Urothelium cell line (cell line): ENCODE measurements at places on chromosomes 1 and 21.
A peak's percentile ranks its signal among the peaks of the same experiment; 100 is the strongest.

DNA sequence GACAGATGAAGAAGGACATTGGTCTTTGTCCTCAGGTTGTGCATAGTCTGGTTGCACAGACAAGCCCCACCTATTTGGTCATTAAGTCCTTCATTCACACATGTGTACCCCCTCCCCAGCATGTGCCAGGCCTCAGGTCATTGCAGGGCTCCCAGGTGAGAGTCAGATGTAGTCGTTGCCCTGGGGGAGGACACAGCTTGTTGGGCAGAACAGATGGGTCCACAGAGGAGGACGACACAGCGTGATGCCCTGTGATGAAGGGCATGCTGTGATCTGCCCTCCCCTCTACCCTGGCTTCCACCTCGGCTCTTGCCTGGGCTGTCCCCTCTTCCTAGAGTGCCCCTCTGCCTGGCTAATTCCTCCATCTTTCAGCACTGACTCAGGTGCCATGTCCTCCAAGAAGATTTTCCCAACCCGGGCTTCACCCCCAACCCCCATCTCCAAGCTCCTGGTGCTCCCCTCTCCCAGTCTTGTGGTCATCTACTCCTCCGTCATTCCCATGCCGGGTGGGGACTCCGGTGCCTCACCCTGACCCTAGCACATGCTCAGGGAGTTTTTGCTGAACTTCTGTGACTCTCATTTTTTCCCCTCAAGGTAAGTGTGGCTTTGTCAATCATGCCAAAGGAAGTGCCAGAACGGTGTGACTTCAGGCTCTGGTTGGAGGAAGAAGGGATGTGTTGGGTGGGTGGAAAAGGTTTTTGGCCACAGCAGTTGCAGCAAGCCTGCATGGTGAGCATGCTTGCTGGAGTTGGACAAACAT is 220.5 kb downstream of the FOXD2 start:
- DNase-seq, result no peak

- no peak for DNase-seq
Measured at GRCh38 chr1:14658642-14659041, 60.2 kb downstream of the KAZN start.

DNA sequence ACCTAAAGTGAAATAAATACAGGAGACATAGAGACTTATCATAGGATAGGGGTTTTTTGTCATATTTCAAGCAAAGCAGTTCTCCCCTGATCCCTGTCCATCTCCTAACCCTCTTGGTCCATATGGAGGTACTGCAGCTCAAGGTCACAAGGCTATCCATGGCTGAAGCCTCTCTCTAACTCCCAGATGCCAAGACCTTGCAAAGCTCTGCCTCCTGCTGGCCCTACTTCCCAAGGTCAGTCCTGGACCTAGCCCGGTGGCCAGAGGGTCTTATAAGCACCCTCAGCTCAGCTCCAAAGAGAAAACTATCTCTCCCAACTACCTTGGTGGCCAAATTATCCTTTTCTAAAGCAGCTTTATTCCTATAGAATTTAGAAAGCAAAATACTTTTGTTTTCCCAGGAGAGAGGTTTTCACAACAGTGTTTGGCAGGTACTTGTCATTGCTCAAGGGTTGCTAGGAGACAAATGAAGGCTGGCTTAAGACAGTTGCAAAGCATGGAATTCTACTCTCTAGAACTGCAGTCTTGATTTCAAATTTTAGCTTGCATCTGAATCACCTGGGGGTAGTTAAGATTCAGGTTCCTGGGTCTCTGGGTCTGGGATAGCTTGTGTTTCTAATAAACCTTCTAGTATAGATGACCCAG is 121.5 kb downstream of the XCL2 start:
- DNase-seq, result no peak

GRCh38 chr1:234617986-234618736 is 8.2 kb upstream of the IRF2BP2 start:
- DNase-seq, result no peak

DNA sequence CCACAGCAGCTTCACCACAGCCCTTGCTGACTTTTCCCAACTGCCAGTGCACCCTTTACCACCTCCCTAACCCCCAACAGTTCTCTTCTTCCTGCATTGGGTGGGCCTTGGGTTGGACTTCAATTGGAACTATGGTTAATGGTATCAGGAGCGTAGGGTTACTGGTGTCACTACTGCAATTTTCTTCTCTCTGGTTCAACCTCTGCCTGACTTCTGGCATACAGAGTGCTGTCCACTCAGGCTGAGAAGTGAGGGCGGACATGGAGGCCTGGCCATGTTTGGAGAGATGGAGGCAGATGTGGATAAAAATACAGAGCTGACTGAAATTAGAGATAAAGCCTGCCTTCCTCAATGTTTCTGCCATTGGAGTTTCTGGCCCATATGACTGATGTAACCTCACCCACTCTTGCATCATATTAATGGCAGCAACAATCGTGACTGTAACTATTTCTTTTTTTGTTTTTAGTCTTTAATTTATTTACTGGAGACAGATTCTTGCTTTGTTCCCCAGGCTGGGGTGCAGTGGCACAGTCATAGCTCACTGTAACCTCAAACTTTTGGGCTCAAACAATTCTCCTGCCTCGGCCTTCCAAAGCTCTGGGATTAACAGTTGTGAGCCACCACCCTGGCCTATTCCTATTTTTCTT is 87.8 kb downstream of the NAV1 start:
- DNase-seq, result no peak

DNA sequence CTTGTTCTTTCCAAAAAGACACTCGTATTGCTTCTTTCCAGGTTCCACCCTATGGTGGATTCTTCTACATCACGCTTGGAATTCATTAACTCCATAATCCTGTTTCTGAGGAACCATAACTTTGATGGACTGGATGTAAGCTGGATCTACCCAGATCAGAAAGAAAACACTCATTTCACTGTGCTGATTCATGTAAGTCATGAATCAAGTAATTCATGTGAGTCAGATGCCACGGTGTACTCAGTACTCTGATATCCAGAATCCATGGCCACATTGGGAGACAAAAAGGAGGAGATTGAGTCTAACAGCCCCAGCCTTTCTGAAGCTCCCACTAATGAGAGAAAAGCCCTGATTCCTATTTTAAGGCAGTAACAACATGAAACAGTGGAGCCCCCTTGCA is 7.4 kb downstream of the CHI3L2 start:
- DNase-seq, result peak; percentile 52

DNA sequence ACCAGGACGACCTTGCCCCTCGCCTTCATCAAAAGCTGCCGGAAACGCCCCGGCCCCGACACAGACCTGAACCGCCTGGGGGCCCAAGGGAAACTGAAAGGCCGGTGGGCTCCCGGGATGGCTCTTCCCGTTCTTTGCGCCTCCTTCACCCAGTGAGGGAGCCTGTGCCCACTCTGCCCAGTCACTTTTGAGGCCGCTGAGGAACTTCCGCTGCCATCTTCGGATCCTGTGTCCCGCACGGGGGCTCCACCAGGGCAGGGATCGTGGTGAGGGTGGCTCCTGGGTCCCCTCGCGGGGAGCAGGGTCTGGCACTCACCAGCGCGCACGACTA is 104.0 kb downstream of the PPIAL4G start:
- no peak for DNase-seq

- DNase-seq, result peak; percentile 55
Measured at GRCh38 chr1:45009956-45010854, 919 bp downstream of the HECTD3 start.

DNA sequence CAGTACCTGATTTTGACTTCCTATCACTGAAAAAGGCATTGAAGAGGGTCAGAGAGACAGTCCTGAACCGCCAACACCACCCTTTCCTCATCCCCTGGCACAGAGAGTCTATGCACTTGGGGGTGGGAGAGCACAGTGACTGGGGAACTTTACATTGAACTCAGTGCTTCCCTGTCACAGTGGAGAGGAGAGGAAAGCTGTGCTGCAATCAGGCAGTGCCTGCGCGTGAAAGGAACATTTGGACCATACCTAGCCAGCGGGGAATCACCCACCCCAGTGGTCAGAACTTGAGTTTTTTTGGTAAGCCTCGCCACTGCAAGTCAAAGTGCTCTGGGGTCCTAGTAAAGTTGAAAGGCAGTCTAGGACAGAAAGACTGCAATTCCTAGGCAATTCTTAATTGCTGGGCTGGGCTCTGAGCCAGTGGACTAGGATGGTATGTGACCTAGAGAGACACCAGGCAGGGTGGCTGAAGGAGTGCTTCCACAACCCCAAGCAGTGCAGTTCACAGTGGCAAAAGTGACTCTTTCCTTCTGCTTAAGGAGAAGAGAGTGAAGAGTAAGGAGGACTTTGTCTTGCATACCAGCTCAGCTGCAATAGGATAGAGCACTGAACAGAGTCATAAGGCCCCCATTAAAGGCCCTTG is 9.4 kb upstream of the HENMT1 start:
- DNase-seq, result no peak

GRCh38 chr1:65401612-65402011 is 18.9 kb upstream of the LEPR start:
- no peak for DNase-seq

GRCh38 chr1:110230381-110231199 is 20.5 kb downstream of the KCNC4 start:
- DNase-seq, result no peak

DNA sequence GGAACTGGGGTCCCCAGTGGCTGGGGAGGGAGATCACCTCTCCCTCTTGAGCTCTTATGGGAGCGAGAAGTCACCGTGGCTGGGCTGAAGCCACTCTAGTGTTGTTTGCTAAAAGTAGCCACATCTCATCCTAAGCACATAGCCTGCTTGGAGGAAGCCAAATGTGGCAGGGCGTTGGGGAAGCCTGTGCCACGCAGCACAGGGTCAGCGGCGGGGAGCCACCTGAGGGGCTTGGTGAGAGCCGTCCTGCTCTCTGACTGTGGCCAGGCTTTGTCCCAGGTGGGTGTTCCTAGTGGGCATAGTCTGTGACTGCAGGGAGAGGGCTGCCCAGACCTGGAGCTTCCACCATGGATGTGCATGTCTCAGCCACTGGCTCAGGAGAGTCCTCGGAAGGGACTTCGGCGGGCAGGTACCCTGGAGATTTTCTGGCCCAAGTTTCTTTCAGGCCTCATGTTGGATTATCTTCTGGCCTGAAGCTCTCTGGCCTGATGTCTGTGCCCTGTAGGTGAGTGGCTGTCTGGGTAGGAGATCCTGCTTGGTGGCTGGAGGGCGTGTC is 38.9 kb downstream of the MORN1 start:
- DNase-seq, result no peak

GRCh38 chr1:205585835-205586785 is 45.7 kb downstream of the ELK4 start:
- DNase-seq, result no peak

DNA sequence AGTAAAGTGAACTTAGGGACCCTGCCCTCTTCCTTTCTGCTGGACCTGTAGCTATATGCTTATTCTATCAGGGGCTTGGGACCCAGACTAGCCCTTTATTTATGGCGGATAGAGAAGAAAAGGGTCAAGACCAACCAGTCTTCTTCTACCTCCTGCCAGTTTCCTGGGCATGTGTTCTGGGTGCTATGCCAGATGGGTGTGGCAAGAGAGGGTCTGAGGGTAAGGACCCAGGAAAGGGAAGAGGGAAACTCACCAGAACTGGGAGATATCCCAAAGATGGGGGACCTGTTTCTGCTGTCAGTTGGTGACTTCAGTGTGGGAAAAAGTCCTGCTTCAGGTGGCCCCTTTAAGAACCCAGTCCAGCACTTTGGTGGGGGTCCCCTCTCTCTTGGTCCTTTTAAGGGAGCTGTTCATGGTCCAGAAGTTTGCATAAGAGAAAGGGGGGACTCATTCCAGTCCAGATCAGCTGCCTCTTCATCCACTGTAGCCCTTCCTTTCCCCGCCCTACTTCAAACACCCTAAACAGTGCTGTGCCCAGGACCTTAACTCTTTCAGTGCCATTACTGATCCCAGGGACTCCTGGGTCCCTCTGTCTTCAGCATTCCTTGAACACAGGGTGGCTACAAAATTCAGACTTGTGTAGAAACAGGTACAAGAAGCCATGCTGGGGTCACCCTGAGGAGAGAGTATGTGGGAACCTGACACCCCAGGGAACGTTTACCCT is 18.4 kb downstream of the SSR2 start:
- no peak for DNase-seq

DNA sequence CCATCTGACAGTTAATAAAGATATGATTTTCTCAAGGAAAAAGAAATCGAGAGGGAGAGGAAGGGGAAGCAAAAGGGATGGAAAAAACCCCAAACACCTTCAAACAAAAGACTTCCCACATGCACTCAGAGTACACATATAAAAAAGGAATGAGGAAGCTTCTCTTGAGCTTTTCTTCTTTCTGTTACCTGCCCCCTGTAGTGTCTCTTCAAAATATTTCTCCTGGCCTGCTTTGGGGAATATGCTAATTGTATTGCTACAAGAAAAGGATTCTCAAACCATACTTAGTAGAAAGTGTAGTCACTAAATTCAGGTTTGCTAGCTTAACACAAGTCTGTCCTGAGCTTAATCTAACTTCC is 58.7 kb downstream of the KIF14 start:
- no peak for DNase-seq

- DNase-seq, result no peak
Measured at GRCh38 chr1:59007820-59008598, 224.2 kb upstream of the JUN start.

DNA sequence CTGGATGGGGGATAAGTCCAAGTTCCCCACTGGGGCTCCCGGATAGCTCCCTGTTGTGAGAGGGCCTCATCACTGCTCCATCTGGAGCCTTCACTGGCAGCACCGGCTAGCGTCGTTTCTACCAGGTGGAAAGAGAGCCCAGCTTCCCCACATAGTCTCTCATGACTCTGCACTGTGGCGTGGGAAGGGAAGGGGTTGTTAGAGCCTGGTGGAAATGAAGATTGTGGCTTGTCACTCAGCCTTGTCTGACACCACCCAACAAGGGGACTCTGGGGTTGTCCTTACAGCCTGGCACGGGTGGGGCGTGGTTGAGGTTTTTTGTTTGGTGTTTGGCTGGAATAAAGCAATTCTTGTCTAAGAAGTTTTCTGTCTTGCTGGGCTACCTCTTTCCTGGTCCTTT is 94.6 kb downstream of the ADARB1 start:
- DNase-seq, result no peak

GRCh38 chr1:21552715-21553114 is 43.5 kb downstream of the ALPL start:
- DNase-seq, result no peak

GRCh38 chr1:152667648-152668047 is 4.5 kb downstream of the LCE2D start:
- DNase-seq, result no peak
